ENCODE measurements at places on chromosomes 2 and 18.

DNA sequence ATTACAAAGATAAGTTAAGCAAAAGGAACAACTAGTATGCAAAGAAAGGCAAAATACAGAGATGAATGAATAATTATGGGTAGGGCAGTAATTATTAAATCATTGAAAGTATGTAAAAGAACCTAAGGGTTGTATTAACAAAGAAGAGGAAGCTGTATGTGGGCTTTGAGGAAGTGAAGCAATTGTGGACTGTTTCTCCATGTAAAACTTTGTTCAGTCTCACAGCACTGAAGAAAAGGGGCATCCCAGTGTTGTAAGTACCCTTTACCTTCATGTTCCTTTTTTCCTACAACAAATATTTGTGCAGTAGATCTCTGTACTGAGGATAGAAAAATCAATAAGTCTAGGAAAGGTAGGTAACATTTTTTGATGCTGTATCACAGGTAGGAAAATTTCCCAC lies 388.7 kb upstream of the NRP2 start:
- DNase-seq, result no peak

DNA sequence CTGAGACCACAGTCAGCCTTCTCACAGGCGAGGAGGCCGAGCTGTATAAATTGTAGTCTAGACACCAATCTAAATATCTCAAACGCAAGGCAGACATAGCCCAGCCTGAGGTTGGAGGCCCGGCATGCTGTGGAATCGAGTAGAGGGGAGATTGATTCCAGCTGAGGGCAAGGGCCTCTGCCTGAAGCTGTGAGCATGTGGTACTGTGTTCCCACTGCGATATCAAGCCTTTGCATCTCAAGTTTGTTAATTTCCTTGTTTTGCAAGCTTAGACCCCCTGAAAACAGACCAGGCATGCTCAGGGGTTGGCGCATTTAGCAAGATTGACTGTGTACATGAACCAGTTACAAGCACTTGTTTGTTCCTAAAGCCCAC lies 65.1 kb upstream of the FOSL2 start:
- no peak for DNase-seq

- DNase-seq, result no peak
Measured at GRCh38 chr2:159798376-159798725, 343 bp upstream of the CD302 start.

- DNase-seq, result no peak
Measured at GRCh38 chr2:141959016-141959415, 171.8 kb downstream of the LRP1B start.

DNA sequence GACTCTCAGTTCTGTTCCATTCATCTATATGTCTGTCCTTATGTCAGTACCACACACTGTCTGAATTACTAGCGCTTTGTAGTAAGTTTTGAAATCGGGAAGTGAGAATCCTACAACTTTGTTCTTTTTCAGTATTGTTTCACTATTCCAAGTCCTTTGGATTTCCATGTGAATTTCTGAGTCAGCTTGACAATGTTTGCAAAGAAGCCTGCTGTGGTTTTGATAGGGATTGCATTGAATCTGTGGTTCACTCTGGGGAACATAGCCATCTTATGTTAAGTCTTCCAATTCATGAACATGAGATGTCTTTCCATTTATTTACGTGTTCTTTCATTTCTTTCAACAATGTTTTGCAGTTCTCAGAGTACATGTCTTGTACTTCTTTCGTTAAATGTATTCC lies 15.0 kb downstream of the SLC3A1 start:
- no peak for DNase-seq

DNA sequence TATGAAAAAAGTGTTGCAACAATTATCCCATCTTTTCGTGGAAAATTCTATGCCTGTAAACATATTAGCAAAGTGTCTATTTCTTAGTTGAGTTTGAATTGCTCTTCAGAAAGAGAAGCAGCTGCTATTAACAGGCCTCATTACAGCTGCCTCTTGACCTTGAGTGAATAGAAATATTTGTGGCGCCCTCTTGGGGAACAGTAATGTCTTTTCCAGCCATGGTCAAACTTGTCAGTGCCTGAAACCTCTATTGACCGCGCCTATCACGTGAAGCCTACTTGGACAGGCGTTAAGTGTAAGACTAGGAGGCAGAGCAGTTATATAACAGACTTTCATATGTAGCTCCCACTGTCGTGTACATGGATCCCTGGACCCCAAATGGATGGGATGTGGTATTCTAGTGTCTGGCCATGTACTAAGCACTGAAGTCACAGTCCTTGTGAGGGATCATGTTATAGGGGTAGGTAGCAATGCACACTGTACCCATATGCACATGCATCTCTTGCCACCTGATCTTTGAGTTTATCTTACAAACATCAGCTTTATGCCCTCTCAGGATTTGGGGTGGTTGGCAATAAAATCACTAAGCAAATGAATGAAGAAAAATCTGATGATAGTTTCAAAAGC lies 245.0 kb downstream of the PTGR3 start:
- DNase-seq, result no peak

- DNase-seq, result no peak
Measured at GRCh38 chr2:227029426-227030105, 134.4 kb downstream of the COL4A4 start.

Measured in stimulated activated CD4-positive, alpha-beta T cell treated with anti-CD3 and anti-CD28 coated beads, Interleukin-1b, Interleukin-23, amount 100 ng/mL, for 24 hours (primary cell).